CD4-positive, CD25-positive, alpha-beta regulatory T cell (primary cell): ENCODE measurements at places on chromosomes 7 and 10. TPM values are rescaled to one million over a fixed set of nuclear protein-coding genes. Genes with fewer than 3 reads are reported as not detected.

DNA sequence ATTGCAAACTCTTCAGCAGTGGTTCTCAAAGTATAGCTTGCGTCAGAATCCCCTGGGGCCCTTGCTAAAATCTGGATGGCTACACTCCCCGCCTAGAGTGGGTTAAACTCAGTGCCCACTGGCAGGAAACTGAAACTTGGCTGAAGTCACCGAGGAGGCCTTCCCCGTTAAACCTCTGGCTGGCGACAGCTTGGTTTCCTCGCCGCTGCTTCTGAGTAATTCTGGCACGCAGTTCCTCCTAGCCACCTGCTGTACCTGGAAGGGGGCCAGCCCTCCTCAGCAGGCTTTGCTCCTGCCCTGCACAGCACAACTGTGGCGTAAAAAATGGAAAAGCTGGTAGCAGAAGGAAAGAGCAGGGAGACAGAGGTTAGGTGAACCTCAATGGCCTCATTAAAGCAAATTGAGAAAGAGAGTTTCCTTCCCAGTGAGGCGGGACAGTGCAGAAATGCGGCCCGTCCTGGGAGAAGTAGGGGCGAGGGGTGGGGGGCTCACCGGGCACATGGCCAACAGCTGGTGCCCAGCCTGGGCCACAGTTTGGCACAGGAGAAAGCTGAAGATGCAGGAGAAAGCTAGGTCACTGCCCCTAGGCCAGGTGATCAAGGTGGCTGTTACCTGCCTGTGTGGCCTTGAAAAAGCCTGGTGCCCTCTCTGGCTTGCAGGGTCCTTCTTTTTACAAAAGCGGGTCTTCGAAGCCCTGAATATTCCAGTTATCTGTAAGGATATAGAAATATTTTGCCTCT is 46.6 kb downstream of the ALOX5 start:
- DNase-seq: no peak

DNA sequence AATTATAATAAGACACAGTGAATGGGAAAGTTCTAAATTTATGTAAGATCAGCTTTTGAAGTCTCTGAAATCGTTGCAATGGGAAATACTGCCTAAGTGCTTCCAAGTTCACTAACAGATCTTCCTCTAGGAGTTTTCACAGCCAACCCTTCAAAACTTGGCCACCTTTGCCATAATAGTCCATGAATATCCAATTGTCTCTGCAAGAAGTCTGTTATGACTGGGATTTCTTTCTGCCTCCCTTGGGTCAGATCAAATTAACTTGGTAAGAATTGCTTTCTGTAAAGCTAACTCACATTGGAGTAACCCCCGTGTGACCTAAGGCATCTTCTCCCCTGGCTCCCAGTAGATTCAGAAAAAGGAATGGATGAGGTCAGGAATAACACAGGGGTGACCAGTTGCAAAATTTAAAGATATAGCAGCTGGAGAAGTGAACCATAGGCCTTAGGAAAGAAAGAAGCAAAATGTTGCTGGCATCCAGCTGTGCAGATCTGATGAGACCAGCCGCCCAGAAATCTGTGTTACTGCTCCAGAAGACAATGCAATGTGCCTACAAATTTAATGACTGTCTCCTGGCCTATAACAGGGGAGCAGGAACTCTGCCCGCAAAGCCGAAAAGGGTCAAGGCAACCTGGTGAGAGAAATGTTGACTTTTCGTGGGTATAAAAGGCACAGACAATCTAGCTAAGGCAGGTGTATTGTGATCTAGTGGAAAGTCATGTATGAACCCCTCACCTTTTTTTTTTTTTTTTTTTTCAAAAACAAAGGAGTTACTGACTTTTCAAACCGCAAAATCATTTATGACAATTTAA is 7.5 kb upstream of the OPTN start:
- no peak for DNase-seq

DNA sequence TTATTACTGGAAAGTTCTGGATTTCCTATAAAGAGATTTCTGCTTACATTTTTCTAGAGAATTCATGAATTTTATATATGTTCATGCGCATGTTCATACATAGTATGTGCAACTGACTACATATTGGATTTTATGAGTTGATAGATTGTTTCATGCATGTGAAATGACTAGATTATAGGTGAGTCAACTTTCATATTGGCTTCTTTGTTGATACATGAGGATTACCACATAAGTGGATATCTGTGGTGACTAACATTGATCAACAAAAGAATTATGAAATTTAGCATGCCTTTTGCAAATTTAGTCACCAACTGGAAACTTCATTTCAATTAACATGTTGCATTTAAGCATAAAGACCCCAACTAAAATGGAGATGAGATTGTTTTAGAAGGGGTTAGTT is 99.0 kb downstream of the GNAT3 start:
- DNase-seq: no peak

DNA sequence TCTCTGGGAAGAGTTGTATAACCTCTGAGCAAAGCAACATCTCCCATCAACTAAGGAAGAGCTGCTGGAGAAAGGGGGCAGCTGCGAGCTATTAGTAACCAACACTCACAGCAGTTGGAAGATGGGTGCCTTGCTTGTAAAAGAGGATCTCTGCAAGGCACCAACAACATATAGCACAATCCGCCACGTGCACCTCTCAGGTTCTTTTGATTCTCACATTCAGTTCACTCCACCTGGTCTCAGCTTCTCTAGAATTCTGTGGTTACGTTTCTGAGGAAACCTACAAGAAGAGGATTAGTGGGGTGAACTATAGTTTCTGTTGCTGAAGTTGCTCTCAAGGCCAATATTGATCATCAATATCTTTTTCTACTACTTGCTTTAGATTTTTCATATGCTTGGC is 117.1 kb downstream of the RPS24 start:
- DNase-seq: no peak

GRCh38 chr7:2032030-2032875 is 200.5 kb downstream of the MAD1L1 start:
- no peak for DNase-seq

- no peak for DNase-seq
Measured at GRCh38 chr7:105887569-105888189, 11.3 kb upstream of the ATXN7L1 start.

- DNase-seq: no peak
Measured at GRCh38 chr7:45435131-45435530, 139.0 kb upstream of the ADCY1 start.

DNA sequence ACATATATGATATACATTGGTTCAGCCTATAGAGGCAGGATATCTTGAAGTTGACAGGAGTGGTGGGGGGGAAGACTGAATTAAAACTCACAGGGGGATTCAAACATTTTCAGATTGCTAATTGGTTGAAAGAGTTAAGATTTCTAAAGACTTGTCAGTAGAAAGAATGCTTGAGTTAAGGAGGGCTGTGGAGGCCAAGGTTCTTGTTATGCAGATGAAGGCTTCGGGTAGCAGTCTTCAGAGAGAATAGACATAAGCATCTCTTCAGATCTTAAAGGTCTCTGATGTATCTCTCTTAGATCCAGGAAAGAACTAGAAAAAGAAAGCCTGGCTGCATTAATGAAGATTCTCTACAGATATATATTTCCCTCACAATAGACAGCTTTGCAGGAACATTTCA is 209.8 kb upstream of the SEMA3D start:
- no peak for DNase-seq

GRCh38 chr7:80883154-80884025 is 35.5 kb downstream of the SEMA3C start:
- DNase-seq: no peak

DNA sequence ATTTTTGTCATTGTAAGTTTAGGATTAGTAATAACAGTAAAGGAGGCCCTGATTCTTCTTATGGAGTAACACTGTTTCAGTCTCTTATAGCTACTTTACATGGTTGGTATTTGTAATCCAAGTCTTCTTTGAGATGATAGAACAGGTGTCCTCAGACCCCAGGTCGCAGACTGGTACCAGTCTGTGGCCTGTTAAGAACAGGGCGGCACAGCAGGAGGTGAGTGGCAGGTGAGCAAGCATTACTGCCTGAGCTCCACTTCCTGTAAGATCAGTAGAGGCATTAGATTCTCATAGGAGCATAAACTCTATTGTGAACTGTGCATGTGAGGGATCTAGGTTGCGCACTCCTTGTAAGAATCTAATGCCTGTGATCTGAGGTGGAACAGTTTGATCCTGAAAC is 77.3 kb downstream of the STK31 start:
- DNase-seq: no peak

DNA sequence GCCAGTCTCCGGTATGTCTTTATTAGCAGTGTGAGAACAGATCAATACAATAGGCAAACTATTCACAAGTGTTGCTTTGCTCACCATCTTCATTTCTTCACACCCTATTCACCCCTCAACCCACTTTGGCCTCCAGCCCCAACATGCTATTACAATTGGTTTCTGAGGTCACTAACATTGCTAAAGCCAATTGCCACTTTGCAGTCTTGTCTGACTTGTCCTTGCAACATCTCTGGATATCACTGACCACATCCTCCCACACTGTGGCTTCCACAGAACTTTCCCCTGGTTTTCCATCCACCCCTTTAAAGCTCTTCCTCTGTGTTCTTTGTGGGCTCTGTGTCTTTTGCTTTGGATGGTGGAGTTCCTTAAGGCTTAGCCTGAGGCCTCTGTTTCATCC is 5.2 kb upstream of the APBB1IP start:
- no peak for DNase-seq

- DNase-seq: no peak
Measured at GRCh38 chr7:145698526-145699262, 417.9 kb upstream of the CNTNAP2 start.

DNA sequence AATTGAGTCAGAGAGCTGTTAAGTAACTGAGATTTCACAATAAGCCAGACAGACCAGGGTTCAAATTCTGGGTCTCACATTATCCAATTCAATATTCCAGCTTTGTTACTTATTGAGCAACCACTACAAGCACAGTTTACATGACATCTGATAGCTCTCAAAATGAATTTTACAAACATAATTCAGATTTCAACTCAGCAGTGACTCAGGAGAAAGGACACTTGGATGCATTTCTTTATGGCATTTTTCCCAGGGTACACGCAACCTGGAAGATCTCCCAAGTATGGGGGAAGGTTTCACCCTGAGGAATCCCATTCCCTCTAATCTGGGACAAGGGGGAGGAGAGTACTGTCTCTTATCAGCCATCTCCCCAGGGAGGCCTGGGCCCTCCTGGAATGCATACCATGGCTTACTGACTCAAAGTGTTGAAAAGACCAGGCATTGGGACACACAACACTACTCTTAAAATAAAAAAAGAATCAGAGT is 102.4 kb downstream of the CFTR start:
- no peak for DNase-seq

DNA sequence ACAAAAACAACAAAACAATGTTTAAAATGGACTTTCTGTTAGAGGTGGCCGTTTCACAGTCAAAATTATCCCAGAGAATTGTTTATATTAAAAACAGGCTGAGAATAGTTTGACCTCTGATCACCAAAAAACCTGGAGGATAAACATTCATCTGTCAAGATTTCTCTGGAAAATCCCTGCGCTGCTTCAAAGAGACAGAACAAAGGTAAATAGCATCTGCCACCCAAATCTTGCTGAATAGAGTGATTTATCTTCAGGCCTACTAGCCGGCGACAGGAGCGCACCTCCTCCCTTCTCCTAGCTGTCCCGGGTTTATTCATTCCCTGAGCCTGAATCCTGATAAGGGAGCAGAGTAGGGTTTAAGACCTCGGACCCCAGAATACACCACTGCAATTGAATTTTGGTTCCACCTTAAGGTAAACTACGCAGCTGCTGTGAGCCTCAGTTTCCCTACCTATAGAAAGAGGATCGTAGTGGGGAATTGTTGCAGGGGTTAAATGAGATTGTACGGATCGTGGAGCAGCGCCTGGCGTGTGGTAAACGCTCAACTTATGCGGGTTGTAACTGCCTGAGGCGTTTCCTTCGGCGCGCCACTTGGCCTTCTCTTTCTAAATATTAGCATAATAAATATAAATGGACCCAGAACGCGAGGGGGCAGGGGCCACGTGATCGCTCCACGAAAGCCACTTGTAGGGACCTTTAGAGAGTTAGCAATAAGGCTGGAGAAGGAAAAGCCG is 498 bp upstream of the ST7 start:
- DNase-seq: peak; percentile 58

GRCh38 chr7:93836116-93836515 is 54.4 kb downstream of the TFPI2 start:
- no peak for DNase-seq

DNA sequence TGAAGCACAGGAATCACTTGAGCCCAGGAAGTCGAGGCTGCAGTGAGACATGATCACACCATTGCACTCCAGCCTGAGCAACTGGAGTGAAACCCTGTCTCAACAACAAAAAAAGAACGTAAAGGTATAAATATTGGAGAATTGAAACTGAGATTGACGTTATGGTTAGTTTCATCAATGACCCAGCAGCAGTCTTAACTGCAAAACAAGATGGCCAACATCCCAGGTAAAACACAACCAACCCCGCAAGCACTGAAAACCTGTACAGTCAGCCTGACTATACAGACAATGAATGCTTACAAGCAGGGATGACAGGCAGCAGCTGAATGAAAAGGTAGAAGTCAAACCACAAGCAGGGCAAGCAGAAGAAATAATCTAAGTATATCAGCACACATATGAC is 34.7 kb downstream of the WAPL start:
- DNase-seq: no peak

DNA sequence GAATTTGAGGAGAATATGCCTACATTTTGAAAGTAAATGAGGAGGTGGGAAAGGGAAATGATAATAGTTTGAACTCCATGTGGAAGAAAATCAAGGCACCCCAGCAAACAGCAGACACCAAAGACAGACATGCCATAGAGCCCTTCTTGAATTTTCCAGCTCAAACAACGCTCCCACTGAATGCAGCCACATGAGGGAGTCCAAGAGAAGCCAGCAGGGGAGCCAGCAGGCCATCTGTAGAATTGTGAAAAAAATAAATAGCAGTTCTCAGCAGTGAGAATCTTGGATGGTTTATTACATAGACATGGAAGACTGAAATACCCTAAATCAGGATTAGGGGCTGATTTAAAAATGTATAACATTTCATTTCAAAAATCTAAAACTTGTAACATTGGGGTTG is 1567.3 kb upstream of the LRRTM3 start:
- DNase-seq: no peak

DNA sequence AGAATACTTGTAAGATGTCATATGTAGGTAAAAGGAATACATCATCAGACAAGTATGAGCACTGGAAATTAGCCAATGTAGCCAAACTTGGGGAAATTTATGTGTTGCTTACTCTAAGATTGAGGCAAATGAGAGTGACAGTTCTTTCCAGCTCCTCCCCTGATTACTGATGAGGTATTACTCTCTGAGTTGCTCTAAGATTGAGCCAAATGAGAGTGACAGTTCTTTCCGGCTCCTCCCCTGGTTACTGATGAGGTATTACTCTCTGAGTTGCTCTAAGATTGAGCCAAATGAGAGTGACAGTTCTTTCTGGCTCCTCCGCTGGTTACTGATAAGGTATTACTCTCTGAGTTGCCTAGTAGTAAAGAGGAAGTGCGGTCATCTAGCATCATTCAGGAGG is 435.8 kb downstream of the NRG3 start:
- no peak for DNase-seq

The TEX47 gene
- not detected for total RNA-seq

The SFTPA1 gene
- not detected for total RNA-seq

The WIPF3 gene
- total RNA-seq: not detected

The FAM180A gene
- total RNA-seq: not detected

The ADAM22 gene
- 1.2 TPM for total RNA-seq

The PLA2G12B gene
- total RNA-seq: not detected

The SLC13A4 gene
- not detected for total RNA-seq

The CHST3 gene
- total RNA-seq: not detected

The CALN1 gene
- 0.52 TPM for total RNA-seq
